Esophagus mucosa (tissue), 1 donor: ENCODE measurements at places on chromosomes 12 and 14. TPM values are rescaled to one million over a fixed set of nuclear protein-coding genes. Genes with fewer than 3 reads are reported as not detected.

GRCh38 chr14:103001651-103002396 lies 55.5 kb downstream of the CDC42BPB start:
- ATAC-seq, result no peak

GRCh38 chr12:115075552-115076170 lies 391.7 kb upstream of the TBX3 start:
- no peak for ATAC-seq

GRCh38 chr14:54675236-54676128 lies 108.6 kb downstream of the SAMD4A start:
- no peak for ATAC-seq

The LUM gene
- total RNA-seq, result 8.4 TPM

The MGAT4C gene
- not detected for total RNA-seq

DNA sequence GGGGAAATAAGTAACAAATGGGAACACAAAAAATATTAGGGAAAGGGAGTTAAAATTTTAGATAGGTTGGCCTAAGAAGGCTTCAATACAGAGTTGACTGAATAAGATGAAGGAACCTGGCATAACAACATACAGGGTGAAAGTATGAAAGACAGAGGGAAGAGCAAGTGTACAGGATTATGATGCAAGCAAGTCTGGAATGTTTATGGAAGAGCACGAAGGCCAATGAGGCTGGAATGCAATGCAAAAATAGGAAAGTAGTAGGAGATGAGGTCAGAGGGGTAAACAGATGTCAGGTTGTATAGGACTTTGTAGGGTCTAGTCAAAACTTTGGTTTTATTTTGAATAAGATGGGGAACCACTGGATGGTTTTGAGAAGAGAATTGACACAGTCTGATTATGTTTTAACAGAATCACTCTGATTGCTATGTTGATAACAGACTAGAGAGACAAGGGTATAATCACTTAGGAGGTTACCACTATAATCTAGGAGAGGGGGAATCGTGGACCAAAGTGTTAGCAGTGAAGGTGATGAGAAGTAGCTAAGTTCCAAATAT lies 96.8 kb downstream of the OSBPL8 start:
- ATAC-seq, result no peak

- ATAC-seq, result no peak
Observed at GRCh38 chr14:52348279-52348678, 34.2 kb downstream of the PTGER2 start.

The PTPRO gene
- 0.08 TPM for total RNA-seq

The ZDHHC22 gene
- not detected for total RNA-seq

GRCh38 chr14:81517798-81518398 lies 15.8 kb downstream of the SEL1L start:
- no peak for ATAC-seq

DNA sequence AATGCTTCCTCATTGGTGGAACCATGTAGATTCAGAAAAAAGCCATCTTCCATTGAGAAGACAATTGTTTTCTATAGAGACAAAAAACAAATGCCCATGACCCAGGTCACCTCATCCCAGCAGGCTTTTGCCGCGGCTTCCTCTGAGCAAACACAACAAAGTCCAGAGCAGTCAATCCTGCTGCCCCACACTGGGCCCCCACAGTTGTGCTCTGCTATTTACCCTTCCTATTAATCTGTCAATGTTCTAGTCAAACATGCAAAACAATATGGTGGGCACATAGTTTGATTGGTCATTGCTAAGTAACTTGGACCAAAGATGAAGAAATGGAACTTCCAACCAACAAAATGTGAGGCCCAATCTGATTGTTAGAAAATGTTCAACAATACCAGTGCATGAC lies 20.7 kb downstream of the C12orf42 start:
- ATAC-seq, result no peak

The HOXC6 gene
- 1.6 TPM for total RNA-seq

The RHOF gene
- 5.9 TPM for total RNA-seq
